ENCODE measurements at places on chromosomes 11 and 22. TPM values are rescaled to one million over a fixed set of nuclear protein-coding genes. Genes with fewer than 3 reads are reported as not detected.

The B4GAT1 gene
- total RNA-seq, result 7.6 TPM

The KCNQ1 gene
- total RNA-seq, result 26.0 TPM

The SELENOO gene
- total RNA-seq, result 23.6 TPM

The FBLN1 gene
- not detected for total RNA-seq

The KRTAP5-11 gene
- total RNA-seq, result not detected

The PATE2 gene
- total RNA-seq, result not detected

The TMEM121B gene
- 0.11 TPM for total RNA-seq

The SCGB2A2 gene
- not detected for total RNA-seq

DNA sequence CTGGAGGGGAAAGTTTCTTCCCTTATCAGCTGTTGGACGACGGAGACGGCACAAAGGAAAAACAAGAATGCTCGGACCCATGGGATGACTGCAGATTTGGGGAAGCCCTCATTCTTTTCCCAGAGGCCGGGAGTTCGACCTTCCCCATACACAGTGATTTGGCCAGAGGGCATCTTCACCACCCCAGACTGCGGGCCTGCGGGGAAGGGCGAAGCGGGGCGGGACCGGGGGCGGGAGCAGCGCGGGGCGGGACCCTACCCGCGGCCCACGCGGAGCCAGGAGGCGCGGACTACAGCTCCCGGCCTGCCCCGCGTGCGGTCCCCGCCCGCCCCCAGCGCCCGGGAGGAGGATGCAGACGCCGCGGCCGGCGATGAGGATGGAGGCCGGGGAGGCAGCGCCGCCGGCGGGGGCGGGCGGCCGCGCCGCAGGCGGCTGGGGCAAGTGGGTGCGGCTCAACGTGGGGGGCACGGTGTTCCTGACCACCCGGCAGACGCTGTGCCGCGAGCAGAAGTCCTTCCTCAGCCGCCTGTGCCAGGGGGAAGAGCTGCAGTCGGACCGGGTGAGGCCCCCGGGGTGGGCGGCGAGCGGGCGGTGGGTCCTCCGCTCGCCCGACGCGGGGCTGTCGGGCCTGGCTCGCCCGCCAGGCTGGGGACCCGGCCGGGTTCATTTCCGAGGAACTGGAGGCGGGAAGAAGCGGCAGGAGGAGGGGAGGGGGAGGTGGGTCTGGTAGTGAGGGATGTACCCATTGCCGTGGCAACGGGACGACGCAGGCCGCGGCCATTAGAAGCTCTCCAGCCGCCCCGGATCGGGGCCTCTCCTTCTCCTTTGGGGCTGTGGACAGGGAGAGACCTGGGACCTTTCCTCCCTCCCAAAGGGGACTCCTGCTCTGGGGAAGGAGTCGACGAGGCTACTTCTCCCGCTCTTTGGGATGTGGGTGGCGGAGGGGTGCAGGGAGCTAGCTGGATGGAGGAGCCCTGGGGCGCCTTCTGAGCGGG lies at the start of gene KCTD17:
KCTD17 (plus strand) TSS at position 352 of the 995 bp plus-strand sequence; CDS start at position 371, 19 bp downstream.
- peak; percentile 85 for DNase-seq

- DNase-seq, result no peak
Measured at GRCh38 chr11:71441251-71441650, 6.9 kb downstream of the DHCR7 start.

DNA sequence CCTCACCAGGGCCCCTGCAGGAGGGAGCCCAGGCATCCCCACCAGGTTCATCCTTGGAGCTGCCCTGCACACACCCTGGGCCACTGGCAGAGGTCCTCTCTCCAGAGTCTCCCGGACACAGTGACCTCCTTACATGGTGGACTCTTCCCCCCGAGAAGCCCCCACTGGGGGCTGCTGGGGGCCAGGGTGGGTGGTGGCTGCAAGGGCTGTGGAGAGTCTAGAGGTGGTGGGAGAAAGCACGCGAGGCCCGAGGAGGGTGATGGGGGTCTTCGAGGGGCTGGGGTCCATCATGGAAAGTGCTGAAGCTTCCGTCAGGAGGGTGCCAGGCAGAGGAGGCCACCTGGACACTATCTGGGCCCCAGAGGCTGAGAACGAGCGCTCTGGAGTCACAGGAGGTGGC lies 17.6 kb downstream of the PGA5 start:
- no peak for DNase-seq

DNA sequence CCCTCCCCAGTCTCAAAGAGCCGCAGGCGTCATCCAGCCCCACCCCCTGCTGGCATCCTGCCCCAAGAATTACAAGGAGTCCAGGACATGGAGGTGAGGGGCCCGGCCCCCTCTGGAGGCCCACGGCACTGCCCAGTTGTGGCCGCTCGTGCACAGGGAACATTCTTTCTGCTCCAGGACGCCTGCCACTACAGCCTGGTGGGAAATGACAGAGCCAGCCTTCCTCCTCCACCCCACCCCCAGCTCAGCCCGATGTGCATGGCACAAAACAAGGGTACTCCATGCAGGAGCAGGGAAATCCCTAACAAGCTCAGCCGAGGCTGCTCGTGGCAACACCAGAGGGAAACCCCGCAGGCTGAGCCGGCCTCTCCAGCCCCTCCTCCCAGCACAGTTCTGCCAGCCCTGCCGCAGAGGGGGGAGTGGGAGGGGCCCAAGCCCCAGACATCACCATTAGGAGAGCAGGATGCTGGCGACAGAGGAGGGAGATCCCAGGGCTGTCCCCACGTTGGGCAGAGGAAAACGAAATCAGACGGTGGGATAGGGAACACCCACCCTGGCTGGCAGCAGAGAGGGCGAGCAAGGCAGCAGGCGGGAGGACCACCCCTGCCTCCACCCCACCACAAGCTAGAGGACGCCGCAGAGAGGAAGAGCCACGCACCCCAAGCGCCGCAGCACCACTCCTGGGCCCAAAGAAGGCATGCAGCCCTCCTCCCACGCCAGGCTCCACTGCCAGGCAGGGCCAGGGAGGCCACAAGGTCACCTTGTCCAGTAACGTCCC lies 10.0 kb downstream of the IGSF9B start:
- DNase-seq, result peak; percentile 67

GRCh38 chr22:24162436-24162835 lies 18.9 kb upstream of the SUSD2 start:
- DNase-seq, result no peak

GRCh38 chr11:763549-764321 lies 13.6 kb downstream of the GATD1 start:
- no peak for DNase-seq

DNA sequence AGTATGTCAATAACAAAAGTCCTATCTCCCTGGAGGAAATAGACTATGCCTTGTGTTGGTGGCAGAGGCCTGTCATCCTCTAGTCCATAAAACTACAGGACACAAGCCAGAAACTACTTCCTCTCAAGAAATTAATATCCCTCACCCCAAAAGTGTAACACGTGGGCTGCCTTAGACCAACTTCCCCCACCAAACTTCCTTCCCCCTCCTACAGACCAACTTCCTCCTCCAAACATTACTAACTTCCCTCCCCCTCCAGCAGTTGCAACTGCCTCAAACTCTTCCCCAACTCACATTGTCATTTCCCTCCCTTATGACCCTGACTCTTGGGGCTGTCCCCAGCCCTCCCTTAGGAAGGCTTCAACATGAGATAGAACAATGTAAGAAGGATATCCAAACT lies 6.3 kb downstream of the OR52K2 start:
- DNase-seq, result no peak

DNA sequence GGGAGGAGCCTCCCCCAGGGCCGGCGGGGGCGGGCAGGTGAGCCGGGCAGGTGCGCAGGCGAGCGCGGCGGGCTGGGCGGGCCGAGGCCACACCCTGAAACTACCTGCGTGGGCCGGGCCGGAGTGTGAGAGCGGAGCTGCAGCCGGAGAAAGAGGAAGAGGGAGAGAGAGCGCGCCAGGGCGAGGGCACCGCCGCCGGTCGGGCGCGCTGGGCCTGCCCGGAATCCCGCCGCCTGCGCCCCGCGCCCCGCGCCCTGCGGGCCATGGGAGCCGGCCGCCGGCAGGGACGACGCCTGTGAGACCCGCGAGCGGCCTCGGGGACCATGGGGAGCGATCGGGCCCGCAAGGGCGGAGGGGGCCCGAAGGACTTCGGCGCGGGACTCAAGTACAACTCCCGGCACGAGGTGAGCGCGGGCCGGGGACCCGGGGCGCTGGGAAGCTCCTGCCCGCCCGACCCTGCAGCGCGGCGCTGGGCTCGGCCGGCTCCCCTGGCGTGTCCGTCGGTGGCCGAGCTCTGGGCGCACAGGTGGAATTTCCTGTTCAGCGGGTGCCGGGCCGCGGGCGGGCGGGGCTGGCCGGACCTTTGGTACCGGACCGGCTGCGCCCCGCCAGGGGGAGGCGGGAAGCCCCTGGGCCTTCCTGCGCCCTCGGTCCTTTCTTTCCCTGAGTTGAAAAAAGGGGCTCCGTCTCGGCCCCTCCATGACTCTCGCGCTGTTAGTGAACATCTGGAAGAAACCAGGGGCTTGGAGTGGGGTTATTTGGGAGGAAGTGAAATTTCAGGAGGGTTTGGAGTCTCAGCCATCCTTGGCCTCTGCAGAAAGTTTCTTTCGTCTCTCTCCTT lies at the start of gene ST14:
ST14 (plus strand) TSS at position 126 of the 841 bp plus-strand sequence; CDS start at position 324, 198 bp downstream.
- no peak for DNase-seq

DNA sequence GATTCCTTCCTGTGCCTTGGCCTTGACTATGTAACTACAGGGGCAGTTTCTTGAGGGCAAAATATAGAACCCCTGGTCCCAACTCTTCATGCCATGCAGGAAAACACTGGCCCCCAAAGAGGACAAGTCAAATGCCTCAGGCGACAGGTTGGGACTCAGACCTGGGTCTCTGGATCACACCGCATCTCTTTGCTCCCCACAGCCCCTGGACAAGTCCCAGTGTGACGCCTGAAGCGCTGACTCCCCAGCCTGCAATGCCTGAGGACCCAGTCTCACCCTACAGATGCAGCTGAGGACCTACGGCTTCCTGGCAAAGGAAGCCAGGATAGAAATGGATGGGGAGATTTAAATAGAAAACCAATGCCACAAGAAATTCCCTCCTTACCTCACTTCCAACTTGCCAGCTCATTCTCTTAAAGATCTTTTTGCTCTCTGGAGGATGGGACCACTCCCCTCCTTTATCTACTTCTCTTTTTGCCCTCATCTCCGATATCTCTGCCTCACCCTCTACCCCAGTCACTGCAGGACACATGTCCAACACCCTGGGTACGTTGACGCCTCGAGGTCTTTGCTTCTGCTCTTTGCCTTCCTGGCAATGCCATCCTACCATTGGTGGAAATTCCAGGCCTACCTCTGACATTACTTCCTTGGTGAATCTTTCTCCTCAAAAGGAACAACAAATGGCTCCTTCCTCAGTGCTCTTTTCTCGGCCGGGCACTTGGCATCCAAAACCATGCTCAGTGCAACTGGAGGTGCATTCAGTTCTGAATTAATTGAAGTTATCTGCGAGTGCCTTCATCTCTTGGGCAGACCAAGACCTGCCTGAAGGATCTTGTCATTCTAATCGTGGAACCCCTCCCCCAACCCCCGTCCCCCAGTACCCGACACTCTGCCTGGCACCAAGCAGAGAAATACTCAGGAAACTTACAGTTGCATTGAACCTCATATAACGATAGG lies 2.0 kb upstream of the PRDM11 start:
- peak; percentile 18 for DNase-seq

DNA sequence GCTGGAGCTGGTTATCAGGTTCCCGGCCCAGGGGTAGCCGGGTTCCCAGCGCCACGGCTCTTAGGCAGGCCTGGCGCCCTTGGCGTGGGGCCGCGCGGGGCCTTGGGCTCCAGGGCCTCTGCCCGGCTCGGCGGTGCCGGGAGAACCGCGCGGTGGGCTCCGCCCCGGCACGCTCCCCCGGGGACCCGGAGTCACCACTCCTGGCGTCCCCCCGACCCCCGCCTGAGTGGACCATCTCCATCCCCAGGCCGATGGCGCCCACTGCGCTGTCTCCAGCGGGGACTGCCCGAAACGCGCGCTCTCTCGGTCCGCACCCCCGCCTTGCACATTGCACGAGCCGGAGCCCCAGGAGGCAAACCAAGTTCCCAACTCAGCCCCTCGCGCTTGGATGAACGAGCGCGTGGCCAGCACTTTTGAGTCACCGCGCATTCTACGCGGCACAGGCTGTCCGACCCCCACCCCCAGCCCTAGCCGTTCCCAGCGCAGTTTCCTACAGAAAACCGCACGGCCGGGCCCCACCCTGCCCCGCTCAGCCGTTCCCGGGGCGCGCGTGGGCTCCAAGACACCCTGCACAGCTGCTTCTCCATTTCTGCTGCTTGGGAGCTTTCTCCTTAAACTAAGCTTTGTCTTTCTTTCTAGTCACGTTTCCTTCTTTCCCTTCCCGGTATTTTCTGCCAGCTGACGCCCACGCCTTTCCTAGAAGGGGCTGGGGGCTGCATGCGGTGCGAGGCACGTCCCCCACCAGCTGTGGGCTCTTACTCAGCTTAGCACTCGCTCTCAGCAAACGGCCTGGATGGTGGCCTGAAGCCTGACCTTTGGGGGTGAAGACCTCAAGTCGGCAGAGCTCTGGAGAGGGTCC lies 650 bp upstream of the CHID1 start:
- DNase-seq, result peak; percentile 54

DNA sequence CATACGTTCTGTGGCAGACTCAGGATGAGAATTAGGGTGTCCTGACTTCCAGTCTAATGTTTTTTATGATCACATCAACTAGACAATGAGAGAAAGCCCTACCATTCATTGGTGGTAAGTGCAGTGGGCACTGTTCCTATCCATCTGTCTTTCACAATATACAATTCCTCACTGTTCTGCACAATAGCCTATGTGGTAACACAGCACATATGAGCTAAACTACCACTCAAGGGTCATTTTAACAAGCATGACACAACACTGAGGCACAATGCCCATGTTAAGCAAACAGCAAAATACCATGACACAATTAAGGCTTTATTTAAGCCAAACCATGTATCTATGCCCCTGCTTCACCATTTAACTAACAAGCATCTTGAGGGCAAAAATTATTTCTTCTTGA lies 52.3 kb downstream of the SIK3 start:
- DNase-seq, result no peak

DNA sequence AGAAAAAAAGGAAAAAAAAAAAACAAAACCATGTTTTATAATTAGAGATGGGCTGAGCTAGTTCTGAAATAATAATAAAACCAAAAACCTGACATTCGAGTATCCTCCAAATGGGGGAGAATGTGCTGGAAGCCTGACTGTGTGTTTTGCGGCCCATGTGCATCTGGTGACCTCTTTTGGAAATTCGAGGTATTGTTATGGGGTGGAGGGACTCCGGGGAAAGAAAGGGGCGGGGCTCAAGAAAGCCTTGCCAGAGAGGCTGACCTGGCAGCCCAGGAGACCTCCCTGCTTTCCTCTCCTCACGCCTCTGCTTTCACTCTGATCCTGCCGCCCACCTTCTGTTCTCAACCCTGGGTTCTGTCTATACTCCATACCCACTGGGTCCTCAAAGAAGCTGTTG lies 72.9 kb downstream of the CTTN start:
- peak; percentile 30 for DNase-seq

GRCh38 chr11:19966441-19966840 lies 193.8 kb downstream of the DBX1 start:
- DNase-seq, result no peak
